Mammary epithelial cell (primary cell): ENCODE measurements at places on chromosomes 12 and 14. TPM values are rescaled to one million over a fixed set of nuclear protein-coding genes. Genes with fewer than 3 reads are reported as not detected.

RPL10L gene
- not detected for polyA plus RNA-seq

INTS13 gene
- polyA plus RNA-seq = 19.2 TPM

CISTR gene
- not detected for polyA plus RNA-seq

DNAAF2 gene
- polyA plus RNA-seq = 6.0 TPM

IL23A gene
- 1.1 TPM for polyA plus RNA-seq

ARID4A gene
- 2.5 TPM for polyA plus RNA-seq
